Activated CD4-positive, alpha-beta T cell treated with anti-CD3 and anti-CD28 coated beads, Interleukin-10, Interleukin-2, amounts not matched to agents 100 ng/mL and 50 ng/mL, durations not matched to agents 16 hours and 8 hours (primary cell): ENCODE measurements at places on chromosomes 2 and 18.

DNA sequence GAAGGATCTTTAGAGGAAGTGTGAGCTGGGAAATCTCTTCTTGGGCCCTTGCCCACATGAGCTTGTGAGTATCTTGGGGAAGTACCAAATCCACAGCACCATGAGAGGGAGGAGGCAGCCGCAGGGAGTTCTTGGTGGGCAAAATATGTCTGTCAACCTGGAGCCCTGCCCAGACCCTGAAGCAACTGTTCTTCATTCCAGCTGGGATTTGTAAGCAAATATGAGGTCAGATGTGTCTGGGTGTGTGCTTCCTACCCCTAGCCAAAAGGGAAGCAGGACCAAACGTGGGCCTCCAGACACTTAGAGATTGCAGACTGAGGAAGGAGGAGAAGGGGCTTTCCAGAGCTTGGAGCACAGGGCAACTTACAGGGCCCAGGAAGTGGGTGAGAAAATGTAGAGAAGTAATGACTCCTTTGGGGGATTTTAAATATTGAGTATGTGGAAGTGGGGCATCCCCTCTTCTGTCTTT lies 41.9 kb downstream of the TMEM247 start:
- no peak for DNase-seq

DNA sequence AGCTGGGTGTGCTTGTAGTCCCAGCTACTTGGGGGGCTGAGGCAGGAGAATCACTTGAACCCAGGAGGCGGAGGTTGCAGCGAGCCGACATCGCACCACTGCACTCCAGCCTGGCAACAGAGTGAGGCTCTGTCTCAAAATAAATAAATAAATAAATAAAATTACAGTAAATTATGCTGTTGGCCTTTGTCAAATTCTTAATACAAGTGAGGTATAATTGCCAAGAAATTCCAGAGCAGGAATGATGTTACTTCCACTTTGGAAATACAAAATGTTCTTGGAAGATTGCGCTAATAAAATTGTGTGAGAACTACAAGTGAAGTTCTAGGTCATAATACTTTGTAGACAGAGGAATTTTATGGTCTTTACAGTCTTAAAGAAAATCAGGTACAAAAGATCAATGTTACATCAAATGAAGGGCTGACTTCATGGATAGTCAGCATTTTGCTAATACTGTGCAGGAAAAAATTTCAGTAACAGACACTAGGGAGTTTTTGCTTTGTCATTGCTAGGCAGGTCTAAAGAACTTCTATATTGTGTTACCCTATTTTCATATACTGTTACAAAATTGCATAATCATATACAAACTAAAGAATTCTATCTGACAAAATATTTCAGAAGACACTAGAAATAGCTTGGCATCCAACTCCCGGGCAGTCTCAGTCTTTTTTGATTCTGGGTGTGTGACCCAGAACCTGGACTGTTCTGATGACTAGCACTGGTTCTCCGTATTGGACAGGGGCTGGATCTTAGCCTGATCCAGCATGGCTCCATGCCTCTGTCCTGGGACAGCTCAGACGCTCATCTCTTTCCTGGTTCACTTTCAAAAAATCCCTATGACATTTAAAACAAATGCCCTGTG lies 76.0 kb upstream of the STK17B start:
- DNase-seq: no peak

DNA sequence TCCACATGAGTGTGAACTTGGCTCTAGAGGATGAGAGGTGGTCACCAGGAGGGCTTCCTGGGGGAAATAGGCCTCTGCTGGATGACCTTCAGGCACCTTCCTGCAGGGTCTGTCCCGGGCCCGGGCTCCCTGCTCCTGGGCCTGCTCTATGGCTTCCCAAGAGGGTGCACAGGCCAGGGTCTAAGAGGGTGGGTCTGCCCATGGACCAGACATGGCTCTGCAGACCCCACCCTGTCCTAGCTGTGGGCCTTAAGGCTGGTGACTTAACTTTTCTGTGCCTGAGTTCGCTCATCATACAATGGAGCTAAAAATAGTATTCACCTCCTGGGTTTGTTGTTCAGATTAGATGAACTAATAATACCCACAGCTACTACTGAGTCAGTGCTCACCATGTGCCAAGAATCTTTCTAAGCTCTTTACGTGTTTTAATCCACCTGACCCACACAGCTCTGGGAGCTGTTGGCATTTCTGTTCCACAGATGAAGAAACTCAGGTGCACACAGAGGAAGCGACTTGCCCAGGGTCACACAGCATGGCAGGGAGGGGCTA lies 14.4 kb downstream of the INHBB start:
- no peak for DNase-seq

- DNase-seq: no peak
Measured at GRCh38 chr18:53780666-53781065, 443.8 kb downstream of the MBD2 start.

- DNase-seq: no peak
Measured at GRCh38 chr2:157264099-157264498, 6.6 kb downstream of the GALNT5 start.

GRCh38 chr2:208252716-208253492 lies 2.0 kb downstream of the IDH1 start:
- no peak for DNase-seq

DNA sequence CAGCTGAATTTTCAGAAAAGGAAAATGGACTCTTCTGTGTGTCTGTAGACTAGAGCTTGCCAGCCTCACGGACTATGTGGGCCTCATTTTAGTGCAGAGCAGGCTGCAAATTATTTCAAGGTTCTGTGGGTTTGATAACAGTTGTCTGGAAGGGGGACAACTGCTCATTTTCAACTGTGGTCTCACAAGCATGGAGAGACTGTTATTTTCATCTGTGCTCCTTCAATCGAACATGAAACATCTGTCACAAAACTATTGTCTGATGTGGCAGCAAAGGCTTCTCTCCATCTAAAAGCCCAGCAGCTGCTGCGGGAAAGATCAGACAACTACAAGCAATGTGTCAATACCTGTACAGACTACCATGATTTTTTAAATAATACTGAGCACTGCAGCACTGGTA lies 211.8 kb downstream of the LRRTM4 start:
- DNase-seq: no peak

DNA sequence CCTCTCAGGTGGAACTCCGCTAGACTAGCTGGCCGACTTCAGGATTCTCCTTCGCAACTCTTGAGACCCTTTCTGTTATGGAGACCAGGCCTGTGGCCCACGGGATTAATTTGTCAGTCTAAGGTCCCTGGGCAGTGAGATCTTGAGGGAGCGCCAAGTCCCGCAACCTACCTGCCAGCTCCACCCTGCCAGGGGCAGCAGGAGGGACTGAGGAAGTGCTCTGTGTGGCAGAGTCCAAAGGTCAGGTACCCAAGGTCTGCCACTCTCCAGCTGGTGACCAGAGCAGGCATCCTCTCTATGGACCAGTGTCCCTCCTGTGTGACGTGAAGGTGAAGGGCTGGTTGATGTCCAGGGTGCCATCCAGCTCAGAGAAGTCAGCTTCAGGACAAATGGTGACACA lies 4.3 kb upstream of the SPATA3 start:
- DNase-seq: no peak

DNA sequence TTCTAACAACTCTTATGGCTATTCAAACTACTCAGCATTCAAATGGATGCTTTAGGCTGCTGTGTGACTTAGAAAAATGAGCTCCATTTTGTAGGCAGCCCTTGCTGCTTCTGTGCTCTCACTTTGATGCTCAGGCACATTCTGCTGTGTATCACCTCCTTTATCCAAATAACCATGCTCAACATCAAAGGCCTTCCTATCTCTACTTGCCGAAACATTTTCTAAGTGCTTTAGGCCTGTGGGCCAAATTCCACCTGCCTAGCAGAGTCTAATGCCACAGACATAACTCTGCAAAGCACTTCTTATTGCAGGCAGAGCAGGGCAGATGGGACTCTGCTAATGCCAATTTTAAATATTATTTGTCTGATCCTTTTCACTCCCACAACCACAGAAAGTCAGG lies 397.4 kb downstream of the RND3 start:
- no peak for DNase-seq

DNA sequence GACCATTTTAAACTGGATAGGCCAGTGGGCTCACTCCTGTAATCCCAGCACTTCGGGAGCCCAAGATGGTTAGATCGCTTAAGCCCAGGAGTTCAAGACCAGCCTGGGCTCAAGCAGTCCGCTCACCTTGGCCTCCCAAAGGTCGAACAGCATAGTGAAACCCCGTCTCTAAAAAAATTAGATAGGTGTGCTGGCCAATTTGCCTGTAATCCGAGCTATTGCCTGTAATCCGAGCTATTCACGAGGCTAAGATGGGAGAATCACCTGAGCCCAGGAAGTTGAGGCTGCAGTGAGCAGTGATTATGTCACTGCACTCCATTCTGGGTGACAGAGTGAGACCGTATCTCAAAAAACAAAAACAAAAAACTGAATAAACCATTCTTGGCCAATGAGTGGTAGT lies 52.6 kb upstream of the EMILIN2 start:
- DNase-seq: no peak

DNA sequence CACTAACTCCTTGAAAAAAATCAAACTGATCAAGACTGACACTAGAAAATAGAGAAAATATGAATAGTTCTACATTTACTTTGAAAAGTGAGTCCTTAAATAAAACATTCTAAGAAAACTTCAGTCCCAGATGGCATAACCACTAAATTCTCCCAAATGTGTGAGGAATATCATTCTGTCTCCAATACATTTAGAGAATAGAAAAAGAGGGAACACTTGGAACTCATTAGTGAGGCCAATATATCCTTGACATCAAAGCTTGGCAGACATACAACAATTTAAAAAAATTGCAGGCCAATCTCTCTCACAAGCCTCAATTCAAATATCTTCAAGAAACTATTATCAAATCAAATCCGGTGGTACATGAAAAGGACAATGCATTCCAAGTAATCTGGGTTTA lies 79.3 kb upstream of the TMEM247 start:
- DNase-seq: no peak

DNA sequence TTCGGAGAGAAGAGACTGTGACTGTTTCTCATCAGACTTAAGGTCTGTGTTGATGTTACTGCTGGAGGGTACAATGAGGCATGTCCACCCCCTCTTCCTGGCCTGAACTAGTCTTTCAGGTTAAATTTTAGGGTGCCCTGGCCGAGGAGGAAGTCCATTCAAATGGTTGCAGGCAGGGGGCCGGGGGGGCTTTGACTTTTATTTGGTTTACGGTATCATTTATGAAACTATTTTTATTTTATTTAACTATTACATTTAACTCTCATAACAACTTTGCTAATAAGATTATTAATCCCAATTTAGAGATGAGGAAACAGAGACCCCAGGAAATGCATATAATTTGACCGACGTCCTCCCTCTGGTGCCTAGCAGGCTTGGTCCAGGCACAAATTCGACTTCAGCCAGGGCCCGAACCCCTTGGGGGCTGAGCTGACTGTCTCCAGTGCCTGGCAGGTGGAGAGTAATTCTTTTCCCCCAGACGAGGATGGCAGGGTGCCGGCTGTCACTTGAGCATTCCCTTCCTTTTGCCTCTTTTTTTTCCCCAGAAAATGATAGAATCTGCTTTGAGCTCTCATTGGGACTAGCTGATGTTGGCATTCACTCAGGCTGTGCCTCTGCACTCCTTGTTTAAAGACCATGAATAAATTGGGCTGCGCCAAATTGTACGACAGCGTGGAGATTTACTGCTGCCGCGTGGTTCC lies 255.3 kb upstream of the SALL3 start:
- DNase-seq: no peak

- no peak for DNase-seq
Measured at GRCh38 chr2:36482576-36483214, 115.3 kb downstream of the FEZ2 start.

- DNase-seq: no peak
Measured at GRCh38 chr2:204578928-204579598, 33.8 kb downstream of the PARD3B start.

- no peak for DNase-seq
Measured at GRCh38 chr18:74333091-74333490, 17.5 kb downstream of the C18orf63 start.
